ENCODE measurements at places on chromosomes 3 and 15.

GRCh38 chr3:55615694-55616295 lies 128.7 kb upstream of the WNT5A start:
- DNase-seq = no peak

GRCh38 chr15:45151998-45152828 lies 22.4 kb downstream of the DUOX1 start:
- DNase-seq = no peak

DNA sequence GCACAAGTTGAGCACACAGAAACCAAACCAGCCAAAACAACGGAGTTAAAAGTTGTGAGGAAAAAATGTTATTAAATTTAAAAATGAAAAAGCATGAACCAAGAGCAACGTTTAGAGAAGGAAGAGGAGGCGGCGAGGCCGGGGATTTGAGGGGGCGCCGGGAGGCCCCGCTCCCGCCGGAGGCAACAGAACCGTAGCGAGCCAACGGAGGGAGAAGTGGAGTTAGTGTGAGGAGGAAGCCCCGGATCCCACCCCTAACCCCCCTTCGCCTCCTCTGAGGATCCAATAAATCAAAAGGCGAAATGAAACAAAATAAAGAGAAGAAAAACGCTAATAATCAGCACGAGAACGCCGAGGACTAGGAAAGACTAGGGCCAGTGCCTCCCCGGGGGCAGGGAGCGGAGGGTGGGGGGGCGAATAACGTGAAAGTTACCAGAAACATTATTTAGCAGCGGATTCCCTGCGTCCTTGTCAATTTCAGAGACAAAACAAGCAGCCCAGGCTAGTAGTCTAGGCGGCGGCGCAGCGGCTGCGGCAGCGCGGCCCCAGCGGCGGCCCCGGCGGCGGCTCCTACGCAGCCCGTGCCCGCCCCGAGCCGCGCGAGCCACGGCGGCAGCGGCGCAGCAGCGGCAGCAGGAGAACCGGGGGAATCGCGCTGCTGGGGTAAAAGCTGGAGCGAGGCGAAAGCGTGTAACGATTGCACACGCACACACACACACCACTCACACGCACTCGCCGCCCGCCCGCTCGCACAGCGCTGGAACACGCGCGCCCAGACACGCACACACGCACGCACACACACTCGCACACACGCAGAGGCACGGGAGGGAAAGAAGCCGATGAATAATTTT lies 1.7 kb downstream of the MEIS2 start:
- no peak for DNase-seq

DNA sequence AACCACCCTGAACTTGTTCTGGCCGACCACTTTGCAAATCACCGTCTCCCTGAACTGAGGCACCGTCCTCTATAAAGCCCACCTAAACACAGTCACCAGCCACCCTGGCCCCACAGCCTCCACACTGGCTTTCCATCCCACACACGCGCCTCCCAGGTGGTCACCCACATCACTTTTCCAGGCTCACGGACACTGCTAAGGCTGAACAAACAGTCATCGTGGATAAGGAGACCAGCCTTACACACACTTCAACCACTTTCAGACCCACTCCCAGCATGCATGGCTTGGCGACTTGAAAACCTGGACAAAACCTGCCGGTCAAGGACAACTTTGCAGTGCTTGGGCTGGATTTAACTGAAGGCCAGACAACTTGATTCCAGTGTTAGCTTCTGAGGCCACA lies 8.4 kb downstream of the CHSY1 start:
- DNase-seq = no peak

- no peak for DNase-seq
Observed at GRCh38 chr3:113057117-113057516, 66.3 kb downstream of the GTPBP8 start.

DNA sequence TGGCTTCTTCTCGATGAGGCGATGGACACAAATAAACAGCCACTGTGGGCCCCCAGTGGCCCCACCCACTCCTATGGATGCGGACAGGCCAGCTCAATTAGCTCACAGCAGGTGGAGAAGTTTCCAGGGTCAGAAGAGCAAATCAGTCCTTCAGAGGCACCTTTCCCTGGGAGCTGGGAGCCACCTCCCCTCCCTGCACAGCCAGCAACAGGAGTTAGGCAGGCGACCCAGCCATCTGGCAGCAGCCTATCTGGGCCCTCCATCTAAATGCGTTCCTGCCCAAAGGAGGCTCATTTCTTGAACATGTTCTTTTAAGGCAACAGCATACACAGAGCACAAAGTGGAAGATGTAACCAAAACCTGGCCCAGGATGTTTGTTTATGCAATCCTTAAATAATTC lies 211.9 kb upstream of the ARRDC4 start:
- no peak for DNase-seq

DNA sequence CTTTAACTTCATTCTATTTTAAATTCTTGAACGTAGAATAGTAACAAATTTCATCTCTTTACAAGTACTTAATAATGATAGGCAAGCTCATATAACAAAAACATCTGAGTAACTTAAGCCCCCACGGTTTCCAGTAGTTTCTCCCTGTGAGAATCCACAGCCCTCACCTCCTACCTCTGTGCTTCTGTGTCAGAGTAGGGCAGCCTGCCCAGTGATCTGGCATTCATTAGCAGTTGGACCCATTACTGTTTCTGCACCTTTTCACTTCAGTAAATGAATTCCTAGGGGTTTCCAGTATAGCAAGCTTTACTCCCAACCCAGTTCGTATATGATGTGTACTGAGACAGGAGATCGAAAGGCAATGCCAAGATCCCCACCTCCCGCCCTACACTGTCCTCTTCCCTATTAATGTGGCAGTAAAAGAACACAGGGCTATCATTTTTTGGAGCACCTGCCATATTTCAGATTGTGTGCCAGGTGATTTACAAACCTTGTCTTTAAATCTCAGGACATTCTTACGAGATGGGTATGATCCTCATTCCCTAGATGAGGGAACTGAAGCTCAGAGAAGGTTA lies 40.8 kb downstream of the EIF2AK4 start:
- no peak for DNase-seq

- DNase-seq = no peak
Observed at GRCh38 chr15:78052001-78052401, 25.5 kb downstream of the TBC1D2B start.

DNA sequence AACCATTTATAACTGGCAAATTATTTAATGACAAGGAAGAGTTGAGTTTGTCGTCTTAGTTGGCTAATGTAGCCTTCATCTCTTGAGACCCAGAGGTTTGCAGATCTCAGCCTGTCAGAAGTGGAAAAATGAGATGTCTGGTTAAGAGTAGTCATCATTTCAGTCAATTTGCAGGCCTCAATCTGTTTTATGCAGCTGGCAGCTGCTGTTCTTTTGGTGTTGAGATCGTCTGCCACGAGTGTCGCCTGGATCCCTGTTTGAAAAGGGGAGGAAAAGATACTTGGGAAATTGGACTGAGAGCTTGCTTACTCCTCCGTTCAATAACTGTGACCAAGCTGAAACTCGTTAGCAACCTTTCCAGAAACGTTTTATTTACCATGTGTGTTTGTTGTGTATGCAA lies 2.3 kb downstream of the PHLDB2 start:
- no peak for DNase-seq

DNA sequence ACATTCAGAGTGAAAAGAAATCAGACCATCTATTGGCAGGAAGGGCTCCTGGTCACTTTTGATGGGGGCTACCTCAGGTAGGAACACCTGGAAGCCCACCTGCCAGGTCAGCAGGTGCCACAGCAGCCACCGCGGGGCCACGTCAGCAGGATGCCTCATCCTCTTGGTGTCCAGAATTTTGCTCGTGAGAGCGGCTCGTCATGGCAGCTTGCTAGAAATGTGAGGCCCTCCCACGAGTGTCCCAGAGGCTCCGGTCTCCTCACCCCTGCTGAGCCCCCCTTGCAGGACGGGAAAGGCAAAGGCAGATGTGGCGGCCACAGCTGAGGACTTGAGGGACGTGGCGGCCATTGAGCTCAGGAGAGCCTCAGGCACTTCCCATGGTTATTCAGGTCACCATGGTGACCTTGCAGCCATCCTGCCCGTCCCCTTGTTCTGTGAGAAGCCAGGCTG lies 129.4 kb downstream of the LRRK1 start:
- DNase-seq = no peak

- DNase-seq = no peak
Observed at GRCh38 chr3:37763309-37763708, 98.4 kb upstream of the CTDSPL start.

DNA sequence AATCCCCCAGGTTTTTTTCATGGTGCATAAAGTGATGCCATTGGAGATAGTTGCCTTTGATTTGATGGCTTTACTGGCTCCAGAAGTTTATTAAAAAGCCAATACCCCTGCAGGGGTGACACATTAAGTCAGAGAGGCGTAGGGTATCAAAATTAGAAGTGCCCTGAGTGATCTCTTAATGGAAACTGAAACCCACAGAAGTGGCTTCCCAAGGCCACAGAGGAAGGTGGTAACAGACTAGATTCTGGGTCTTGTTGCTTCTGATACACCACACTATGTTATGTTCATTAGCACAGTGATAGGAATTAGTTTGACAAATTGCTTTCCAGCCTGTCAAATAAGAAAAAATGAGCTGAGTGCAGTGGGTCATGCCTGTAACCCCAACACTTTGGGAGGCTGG lies 112.3 kb downstream of the IQCH start:
- no peak for DNase-seq

DNA sequence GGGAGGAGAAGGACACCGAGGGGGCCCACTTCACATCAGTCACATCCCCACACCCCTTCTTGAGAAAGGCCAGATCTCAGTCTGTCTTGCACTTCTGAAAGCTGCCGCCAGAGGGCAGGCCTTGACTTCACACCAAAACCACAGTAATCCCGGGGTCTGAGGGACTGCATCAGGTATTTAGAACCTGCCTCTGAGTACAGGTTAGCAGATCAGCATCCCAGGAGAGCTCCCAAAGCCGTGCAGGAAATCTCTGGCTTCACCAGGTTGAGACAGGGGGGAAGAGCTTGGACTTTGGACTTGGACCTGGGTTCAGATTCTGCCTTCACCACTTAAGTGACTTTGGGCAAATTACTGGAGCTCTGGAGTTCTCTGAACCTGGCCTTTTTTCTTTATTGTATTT lies 50.3 kb downstream of the LHFPL4 start:
- no peak for DNase-seq

- DNase-seq = no peak
Observed at GRCh38 chr15:74036271-74037170, 42.0 kb downstream of the PML start.
